ENCODE measurements at places on chromosomes 1 and 21. TPM values are rescaled to one million over a fixed set of nuclear protein-coding genes. Genes with fewer than 3 reads are reported as not detected.

ZMPSTE24 gene
- 40.5 TPM for total RNA-seq

OXCT2 gene
- 2.0 TPM for total RNA-seq

RO60 gene
- 94.6 TPM for total RNA-seq

PLA2G2A gene
- 72.3 TPM for total RNA-seq

DNA sequence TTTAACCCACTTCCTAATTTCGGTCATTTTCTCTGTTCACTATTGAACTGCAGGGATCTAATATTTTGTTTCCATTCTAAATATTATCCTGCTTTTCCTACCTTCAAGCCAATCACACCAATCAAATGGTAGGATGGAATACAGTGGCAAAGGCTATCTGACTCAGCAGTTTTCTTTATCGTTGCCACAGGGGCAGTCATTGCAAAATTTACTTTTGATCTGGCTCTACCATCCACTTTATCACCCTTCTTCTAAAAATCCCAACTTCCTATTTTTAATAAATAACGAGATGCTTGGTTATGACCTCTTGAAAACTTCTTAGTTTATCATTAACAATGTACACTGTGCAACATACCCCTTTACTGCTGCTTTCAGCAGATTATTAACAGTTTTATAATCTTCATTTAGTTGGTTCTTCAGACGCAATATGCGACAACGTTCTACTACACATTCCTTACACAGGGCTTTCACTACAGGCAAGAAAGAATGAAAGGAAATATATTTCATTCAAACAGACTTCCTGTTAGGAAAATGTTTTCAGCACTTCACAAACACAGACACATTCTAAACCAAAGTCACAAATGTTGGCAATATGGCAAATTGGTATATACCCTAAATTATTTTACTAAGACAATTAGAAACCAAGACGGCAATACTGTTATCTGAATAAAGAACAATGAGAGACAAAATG, 52.3 kb upstream of the RAP1GAP start:
- DNase-seq, result no peak
- H3K4me3 ChIP-seq, result no peak overlapping the region
- H3K4me1 ChIP-seq, result no peaks in the 10 kb centered on the region
- H3K36me3 ChIP-seq, result peaks cover 95% of the 10 kb centered on the region

- H3K4me3 ChIP-seq, result no peak overlapping the region
- H3K27me3 ChIP-seq, result no peaks in the 10 kb centered on the region
- no peaks in the 10 kb centered on the region for H3K4me1 ChIP-seq
- DNase-seq, result no peak
- H3K36me3 ChIP-seq, result no peaks in the 10 kb centered on the region
Observed at GRCh38 chr1:76103034-76103433, 28.5 kb downstream of the ST6GALNAC3 start.

- H3K4me3 ChIP-seq, result no peak overlapping the region
- no peaks in the 10 kb centered on the region for H3K27me3 ChIP-seq
- H3K27ac ChIP-seq, result no peak overlapping the region
- H3K4me1 ChIP-seq, result no peaks in the 10 kb centered on the region
- H3K36me3 ChIP-seq, result no peaks in the 10 kb centered on the region
Observed at GRCh38 chr21:39037807-39038405, 145.3 kb downstream of the PSMG1 start.

Measured in sigmoid colon (tissue), 7 donors.